ENCODE measurements at places on chromosomes 16 and 17. TPM values are rescaled to one million over a fixed set of nuclear protein-coding genes. Genes with fewer than 3 reads are reported as not detected.

MPP3 gene
- total RNA-seq: 8.5 TPM

DNA sequence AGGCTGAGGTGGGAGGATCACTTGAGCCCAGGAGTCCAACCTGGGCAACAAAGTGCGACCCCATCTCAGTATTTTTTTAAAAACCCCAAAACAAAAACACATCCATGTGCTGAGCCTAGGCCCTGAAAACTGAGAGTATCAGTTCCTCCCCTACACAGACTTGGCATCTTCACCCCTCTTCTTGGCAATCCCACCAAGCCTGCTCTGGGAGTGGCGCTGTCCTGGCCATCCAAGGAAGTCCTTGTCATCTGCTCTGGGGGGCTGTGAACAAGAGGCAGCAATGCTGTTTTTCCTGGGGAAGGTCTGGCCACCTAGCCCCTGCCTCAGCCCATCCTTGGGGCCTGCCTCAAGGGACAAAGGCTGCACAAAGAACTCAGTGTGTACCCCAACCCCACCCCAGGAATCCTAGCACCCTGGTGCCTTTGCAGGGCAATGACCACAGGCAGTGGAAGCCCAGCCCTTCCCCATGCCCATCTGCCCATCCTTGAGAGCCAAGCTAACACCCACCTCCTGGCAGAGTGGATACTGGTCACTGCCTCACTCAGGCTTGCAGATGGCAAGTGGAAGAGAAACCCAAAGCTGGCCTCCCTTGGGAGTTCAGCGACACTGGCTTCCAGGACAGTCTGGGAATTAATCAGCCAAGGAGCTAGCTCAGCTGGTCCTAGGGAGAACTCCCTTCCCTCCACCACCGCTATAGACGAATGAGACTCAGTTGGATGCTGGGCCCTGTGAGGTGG lies 14.8 kb upstream of the GFOD2 start:
- DNase-seq: no peak

POLR3K gene
- total RNA-seq: 4.1 TPM

DNA sequence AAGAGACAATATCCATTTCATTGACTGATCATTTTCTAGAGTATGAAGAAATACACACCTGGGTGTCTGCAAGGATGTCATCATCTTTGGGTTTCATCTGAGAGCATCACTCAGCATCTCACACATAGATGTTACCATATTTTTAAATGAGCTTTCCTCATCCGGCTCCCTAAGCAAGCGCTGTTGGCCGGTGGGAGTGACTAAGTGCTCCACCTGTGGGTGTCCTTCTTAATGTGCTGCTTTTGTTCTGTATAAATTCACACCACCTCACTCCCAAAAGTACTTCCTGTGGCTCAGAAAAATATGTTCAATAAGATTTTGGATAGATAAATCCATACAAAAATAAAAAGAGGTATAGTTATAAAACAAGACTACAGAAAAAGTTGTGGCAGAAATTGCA lies 7.4 kb downstream of the SSTR2 start:
- DNase-seq: no peak

DNA sequence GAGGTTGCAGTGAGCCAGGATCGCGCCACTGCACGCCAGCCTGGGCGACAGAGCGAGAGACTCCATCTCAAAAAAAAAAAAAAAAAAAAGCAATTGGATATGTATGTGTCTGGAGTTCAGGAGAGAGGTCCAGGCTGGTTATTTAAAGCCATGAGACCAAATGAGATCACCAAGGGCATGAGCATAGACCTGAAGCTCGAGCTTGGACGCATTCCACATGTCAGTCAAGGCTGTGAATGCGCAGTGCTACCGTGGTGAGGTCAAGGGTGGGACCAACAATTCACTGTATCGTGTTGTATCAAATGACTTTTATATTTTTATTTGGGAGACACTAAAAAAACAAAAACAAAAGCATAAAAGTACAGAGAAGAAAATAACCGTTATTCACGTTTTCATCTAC lies 29.1 kb upstream of the SPNS2 start:
- no peak for DNase-seq

All from renal cortical epithelial cell (primary cell).